Muscle of leg (tissue), 16 donors: ENCODE measurements at places on chromosomes 1 and 21. TPM values are rescaled to one million over a fixed set of nuclear protein-coding genes. Genes with fewer than 3 reads are reported as not detected.

Gene ORC1
- 2.9 TPM for total RNA-seq

Gene CFHR3
- total RNA-seq, result 1.2 TPM

Gene TINAGL1
- total RNA-seq, result 31.8 TPM

Gene IFI44L
- 2.6 TPM for total RNA-seq

Gene SMIM12
- total RNA-seq, result 21.7 TPM

Gene ATP6V1G3
- not detected for total RNA-seq

Gene LRRC7
- 9.2 TPM for total RNA-seq

Gene FAAH
- 12.6 TPM for total RNA-seq

Gene MIXL1
- 0.27 TPM for total RNA-seq

Gene B3GALT2
- 10.9 TPM for total RNA-seq

Gene GJA8
- total RNA-seq, result not detected

Gene TUT4
- total RNA-seq, result 86.0 TPM

GRCh38 chr1:51664421-51665240 lies 47.7 kb downstream of the OSBPL9 start:
- peaks cover 6% of the 10 kb centered on the region for H3K4me1 ChIP-seq
- no peak overlapping the region for H3K4me3 ChIP-seq
- DNase-seq, result no peak
- no peaks in the 10 kb centered on the region for H3K27me3 ChIP-seq

DNA sequence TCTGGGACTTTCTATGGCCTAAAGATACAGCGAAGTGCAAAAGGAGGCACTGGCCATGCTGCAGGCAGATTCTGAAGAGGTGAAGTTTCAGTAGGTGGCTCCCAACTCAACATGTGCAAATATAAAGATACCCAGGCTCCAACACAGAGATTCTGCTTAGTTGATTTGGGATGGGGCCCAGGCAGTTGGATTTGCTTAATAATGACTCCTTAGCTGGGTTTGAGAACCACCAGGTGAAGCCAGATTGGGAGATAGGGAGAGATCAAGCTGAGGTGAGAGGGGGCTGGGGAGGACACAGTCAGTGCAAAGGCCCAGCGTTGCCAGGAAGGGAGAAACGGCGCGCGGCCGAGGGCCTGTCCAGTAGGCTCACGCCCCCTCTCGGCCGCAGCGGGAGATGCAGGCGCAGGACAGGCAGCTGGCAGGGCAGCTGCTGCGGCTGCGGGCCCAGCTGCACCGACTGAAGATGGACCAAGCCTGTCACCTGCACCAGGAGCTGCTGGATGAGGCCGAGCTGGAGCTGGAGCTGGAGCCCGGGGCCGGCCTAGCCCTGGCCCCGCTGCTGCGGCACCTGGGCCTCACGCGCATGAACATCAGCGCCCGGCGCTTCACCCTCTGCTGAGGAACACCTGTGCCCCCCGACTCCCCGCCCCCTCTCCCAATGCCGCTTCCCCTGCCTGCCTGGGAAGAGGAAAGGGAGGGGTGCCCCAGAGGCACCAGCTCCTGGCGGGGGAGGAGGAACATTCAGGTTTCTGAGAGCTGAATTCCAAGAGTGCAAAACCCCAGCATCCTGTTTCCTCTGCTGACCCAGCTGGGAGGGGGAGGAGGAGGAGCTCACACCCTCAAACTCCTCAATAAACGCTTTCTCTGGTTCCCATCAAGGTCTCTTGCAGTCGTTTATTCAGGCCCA lies 1.2 kb downstream of the FAM167B start:
- no peaks in the 10 kb centered on the region for H3K36me3 ChIP-seq
- H3K4me1 ChIP-seq, result peaks cover 44% of the 10 kb centered on the region
- peak; percentile 68 for DNase-seq

GRCh38 chr1:15311880-15312279 lies 64.9 kb downstream of the FHAD1 start:
- no peak overlapping the region for H3K27ac ChIP-seq
- peaks cover 3% of the 10 kb centered on the region for H3K27me3 ChIP-seq
- no peaks in the 10 kb centered on the region for H3K36me3 ChIP-seq
- peaks cover 4% of the 10 kb centered on the region for H3K4me1 ChIP-seq
- H3K4me3 ChIP-seq, result no peak overlapping the region
- DNase-seq, result no peak

- peaks cover 50% of the 10 kb centered on the region for H3K36me3 ChIP-seq
- H3K27ac ChIP-seq, result peak overlapping the region; percentile 95
- no peaks in the 10 kb centered on the region for H3K27me3 ChIP-seq
- H3K4me1 ChIP-seq, result peaks cover 44% of the 10 kb centered on the region
- peak overlapping the region; percentile 8 for H3K4me3 ChIP-seq
Measured at GRCh38 chr1:151142411-151143056, 3.9 kb downstream of the SEMA6C start.

DNA sequence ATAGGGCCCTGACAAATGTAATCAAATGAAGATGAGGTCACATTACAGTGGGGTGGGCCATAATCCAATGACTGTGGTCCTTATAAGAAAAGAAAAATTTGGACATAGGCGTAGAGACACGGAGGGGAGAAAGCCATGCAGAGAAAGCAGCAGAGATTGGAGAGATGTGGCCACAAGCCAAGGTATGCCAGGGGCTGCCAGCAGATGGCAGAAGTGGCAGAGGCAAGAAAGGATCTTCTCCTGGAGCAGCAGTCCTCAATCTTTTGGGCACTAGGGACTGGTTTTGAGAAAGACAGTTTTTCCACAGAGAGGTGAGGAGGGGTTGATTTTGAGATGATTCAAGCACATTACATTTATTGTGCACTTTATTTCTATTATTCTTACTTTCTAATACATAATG lies 355.1 kb downstream of the NPHP4 start:
- H3K27ac ChIP-seq, result no peak overlapping the region
- no peaks in the 10 kb centered on the region for H3K4me1 ChIP-seq
- peaks cover 8% of the 10 kb centered on the region for H3K27me3 ChIP-seq
- no peak for DNase-seq
- H3K36me3 ChIP-seq, result no peaks in the 10 kb centered on the region
- H3K4me3 ChIP-seq, result no peak overlapping the region

DNA sequence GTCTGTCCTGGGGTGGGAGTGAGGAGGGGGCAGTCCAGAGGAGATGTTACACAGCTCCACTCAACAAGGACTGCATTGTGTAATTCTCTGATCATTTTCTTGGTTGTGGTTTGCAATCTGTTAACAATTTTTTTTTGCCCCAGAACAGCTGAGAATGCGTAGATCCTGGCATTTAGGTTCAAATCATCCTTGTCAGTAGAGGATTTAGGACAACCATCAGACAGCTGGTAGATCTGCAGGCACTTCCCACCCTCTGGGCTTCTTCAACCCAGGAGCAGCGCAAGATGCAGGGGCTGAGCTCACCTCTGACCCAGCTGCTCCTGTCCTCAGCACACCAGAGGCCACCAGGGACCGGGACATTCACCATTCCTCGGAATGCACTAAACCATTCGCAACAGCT lies 13.5 kb downstream of the BCAR3 start:
- peaks cover 11% of the 10 kb centered on the region for H3K36me3 ChIP-seq
- H3K27me3 ChIP-seq, result no peaks in the 10 kb centered on the region
- H3K4me1 ChIP-seq, result peaks cover 68% of the 10 kb centered on the region
- DNase-seq, result peak; percentile 84
- no peak overlapping the region for H3K4me3 ChIP-seq

DNA sequence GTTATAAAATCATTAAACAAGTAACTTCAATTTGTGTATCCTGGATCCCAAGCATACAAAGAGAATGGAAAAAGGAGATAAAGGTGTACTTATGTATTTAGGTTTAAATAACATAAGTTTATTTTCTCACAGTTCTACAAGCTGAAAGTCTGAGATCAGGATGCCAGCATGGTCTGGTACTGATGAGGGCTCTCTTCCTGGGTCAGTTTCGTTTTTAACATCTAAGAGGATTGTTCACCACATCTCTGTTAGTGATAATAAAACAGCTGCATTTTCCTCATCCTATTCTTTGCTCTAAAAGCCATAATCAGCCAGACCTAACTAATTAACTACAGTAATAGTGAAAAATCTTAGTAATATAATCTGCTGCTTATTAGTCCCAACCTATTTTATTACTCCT lies 5.2 kb downstream of the EGLN1 start:
- no peaks in the 10 kb centered on the region for H3K36me3 ChIP-seq
- peaks cover 15% of the 10 kb centered on the region for H3K4me1 ChIP-seq

GRCh38 chr1:59096501-59096900 lies 200.4 kb upstream of the FGGY start:
- H3K27me3 ChIP-seq, result no peaks in the 10 kb centered on the region
- no peak overlapping the region for H3K4me3 ChIP-seq
- H3K27ac ChIP-seq, result no peak overlapping the region
- H3K4me1 ChIP-seq, result peaks cover 4% of the 10 kb centered on the region
- peak; percentile 7 for DNase-seq

DNA sequence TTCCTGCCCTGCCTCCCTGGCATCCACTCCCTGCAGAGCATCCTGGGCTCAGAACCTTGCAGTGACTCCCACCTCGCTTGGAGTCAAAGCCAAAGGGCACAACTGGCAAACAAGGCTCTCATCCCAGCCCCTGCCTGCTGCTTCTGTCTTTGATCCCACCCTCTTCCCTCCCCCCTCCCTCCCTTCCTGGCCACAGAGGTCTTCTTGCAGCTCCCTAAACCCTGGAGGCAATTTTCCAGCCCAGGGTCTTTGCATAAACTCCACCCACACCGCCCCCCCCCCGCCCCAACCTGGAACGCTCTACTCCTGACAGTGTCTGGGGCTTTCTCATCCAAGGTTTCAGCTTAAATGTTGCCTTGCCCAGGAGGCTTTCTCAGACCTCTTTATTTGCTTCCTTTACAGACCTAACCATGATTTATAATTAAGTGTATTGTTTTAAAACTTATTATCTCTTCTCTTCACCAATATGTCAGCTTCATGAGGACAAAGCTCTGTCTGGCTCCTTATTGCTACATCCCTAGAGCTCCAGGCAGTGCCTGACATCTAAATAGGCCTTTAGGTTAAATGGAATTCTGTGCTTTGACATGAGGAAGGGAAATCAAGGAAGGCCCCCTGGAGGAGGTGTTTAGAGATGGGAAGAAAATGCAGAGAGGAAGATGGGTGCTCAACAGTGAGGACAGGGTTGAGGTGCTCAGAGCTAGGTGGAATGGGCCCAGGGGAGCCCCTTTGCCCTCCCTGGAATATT lies 37.7 kb upstream of the PADI1 start:
- no peaks in the 10 kb centered on the region for H3K4me1 ChIP-seq
- H3K27me3 ChIP-seq, result peaks cover 6% of the 10 kb centered on the region
- H3K4me3 ChIP-seq, result no peak overlapping the region
- no peaks in the 10 kb centered on the region for H3K36me3 ChIP-seq
- no peak overlapping the region for H3K27ac ChIP-seq

GRCh38 chr1:7543718-7544090 lies 227.4 kb upstream of the VAMP3 start:
- H3K27ac ChIP-seq, result peak overlapping the region; percentile 59
- H3K27me3 ChIP-seq, result no peaks in the 10 kb centered on the region
- peaks cover 11% of the 10 kb centered on the region for H3K4me1 ChIP-seq

DNA sequence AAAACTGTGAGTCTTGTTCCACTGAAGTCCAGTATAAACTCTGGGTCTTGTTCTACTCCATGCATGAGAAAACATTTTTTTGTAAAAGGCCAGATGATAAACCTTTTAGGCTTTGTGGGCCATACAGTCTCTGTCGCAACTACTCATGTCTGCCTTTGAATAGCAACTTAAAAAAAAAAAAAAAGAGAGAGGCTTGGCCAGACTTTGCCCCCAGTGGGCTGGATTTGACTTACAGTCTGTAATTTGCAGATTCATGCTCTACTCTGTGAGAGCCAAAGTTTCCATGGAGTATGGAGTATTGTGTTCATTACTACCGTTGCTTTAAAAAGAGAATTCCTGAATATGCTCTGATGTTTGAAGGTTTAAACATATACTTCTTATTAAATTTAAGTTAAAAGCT lies 654.9 kb upstream of the PKN2 start:
- H3K4me3 ChIP-seq, result no peak overlapping the region
- peak; percentile 74 for DNase-seq
- no peaks in the 10 kb centered on the region for H3K36me3 ChIP-seq
- H3K4me1 ChIP-seq, result no peaks in the 10 kb centered on the region
- H3K27me3 ChIP-seq, result no peaks in the 10 kb centered on the region
- no peak overlapping the region for H3K27ac ChIP-seq

- no peak overlapping the region for H3K27ac ChIP-seq
- no peak for DNase-seq
- H3K27me3 ChIP-seq, result no peaks in the 10 kb centered on the region
- H3K4me1 ChIP-seq, result no peaks in the 10 kb centered on the region
- no peaks in the 10 kb centered on the region for H3K36me3 ChIP-seq
- no peak overlapping the region for H3K4me3 ChIP-seq
Measured at GRCh38 chr1:87369736-87370478, 41.2 kb downstream of the LMO4 start.

GRCh38 chr1:59138402-59138801 lies 158.5 kb upstream of the FGGY start:
- no peak overlapping the region for H3K4me3 ChIP-seq
- peaks cover 11% of the 10 kb centered on the region for H3K4me1 ChIP-seq
- no peaks in the 10 kb centered on the region for H3K36me3 ChIP-seq
- no peaks in the 10 kb centered on the region for H3K27me3 ChIP-seq
- peak overlapping the region; percentile 50 for H3K27ac ChIP-seq
- DNase-seq, result peak; percentile 83
